Stimulated activated CD8-positive, alpha-beta memory T cell treated with anti-CD3 and anti-CD28 coated beads, Interleukin-15, amount 100 ng/mL, for 48 hours (primary cell): ENCODE measurements at places on chromosomes 2 and 18.

- DNase-seq: no peak
These were observed 24.4 kb upstream of the RAB31 start for GRCh38 chr18:9683418-9684396.

DNA sequence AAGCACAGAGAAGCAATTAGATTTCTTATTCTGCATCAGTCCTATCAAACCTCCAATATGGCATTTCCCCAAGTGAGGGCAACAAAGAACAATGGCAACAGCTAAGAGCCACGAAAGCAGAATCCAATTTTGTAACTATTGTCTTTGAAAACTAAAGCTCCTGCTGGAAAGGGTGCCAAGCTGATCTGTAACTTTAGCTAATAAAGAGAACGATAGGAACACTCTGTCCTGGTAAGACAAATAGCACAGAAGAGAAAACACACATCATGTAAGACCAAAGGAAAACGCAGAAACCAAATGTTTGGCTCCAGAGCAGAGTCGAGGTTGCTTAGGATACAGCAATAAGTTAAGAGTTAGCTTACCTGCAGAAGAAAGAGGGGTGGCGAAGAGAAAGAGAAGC is 160.5 kb downstream of the STK39 start:
- no peak for DNase-seq

GRCh38 chr2:197704434-197705120 is 592 bp upstream of the MARS2 start:
- no peak for DNase-seq

DNA sequence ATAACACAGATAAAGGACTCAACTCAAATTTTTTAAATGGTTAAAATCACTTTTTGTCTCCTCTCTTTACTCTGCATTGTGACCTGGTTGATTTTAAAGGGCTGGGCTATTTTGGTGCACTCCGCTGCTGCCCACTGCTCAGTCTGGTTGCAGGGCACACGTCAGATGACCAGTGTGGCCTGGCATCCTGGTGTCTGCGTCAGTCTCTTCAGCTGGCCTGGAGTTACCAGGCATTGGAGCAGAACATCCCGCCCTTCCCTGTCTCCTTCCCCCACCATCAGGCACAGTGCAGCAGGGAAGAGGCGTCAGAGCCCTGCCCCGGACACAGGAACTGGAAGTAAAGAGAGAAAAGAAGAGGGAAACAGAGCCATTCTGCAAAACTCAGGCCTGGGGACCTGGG is 8.9 kb downstream of the C1QL2 start:
- no peak for DNase-seq

DNA sequence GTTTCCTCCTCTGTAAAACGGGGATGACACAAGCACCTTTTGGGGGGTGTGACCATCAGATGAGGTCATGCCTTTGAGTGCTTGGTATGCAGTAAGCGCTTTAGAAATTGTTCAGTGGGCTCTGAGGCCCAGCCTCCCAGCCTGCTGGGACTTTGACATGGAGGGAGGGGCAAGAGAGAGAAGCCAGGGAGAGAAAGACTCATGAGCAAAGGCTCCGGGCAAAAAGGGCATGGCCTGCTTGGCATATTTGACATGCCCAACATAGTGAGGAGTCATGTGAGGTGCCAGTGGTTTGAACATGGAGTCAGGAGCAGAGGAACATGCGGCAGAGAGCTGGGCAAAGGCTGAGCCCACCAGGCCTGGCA is 14.0 kb downstream of the TNS1 start:
- DNase-seq: no peak

DNA sequence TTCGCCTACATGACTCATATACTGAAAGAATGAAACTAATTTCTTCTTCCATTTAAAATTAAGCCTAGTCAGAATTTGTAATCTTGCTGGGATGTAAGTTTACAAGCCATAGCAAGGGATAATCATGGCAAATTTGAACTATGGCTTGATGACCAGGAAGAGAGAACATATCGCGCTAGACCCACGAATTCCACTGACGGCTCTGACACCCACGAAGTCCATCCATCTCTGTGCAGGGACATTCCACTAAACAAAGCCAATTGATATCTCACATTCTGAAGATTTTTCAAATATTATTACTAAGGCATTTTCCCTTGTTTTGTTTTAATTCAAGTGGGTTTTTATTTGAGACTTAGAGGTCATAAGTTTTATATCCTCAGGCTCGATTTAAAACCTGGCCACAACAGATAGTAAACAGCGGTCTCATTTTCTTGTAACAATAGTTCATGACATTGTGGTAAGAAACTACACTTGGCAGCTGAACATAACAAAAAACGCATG is 113.0 kb downstream of the QPCT start:
- no peak for DNase-seq

DNA sequence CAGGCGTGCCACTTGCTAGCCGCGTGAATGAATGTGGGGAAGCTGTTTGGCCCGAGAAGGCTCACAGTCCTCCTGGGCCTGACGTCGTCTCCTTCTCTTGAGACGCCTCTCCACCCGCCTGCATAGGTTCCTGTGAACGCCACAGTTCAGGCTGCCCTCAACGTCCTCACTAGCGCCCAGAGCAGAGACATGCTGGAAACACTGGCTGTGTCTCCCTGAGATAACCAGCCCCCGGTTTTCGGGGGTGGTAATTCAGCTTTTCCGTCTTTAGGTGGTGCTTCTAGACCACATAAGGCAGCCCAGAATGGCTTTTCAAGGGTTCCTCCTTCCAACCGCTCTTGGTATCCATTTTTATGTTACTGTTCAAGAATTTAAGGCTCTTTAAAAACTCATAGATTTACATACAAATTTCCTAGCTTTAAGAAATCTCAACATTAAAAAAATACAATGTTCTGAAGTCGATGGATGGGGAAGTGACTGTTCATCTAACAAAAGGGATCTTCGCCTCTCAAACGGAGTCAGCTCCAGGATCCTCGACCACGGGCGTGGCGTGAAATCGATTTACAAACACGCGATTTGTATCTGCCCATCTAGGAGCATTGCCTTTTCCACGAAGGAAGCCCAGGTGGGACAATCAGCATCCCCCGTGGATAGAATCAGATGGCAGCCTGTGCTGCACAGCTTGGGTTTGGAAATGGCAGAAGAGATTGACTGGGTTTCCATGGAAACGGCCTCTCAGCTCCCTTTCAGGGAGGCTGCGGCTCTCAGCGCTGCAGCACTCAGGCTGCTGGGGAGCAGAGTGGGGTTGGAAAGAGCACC is 110.6 kb upstream of the PXDN start:
- peak; percentile 8 for DNase-seq

- DNase-seq: no peak
These were observed 423.4 kb downstream of the PID1 start for GRCh38 chr2:228847684-228848083.

GRCh38 chr18:44186001-44186400 is 494.7 kb upstream of the SETBP1 start:
- DNase-seq: no peak
